ENCODE measurements at places on chromosomes 4 and X.
A peak's percentile ranks its signal among the peaks of the same experiment; 100 is the strongest.

- DNase-seq: no peak
These were observed 91.1 kb upstream of the KIT start for GRCh38 chr4:54566608-54567007.

DNA sequence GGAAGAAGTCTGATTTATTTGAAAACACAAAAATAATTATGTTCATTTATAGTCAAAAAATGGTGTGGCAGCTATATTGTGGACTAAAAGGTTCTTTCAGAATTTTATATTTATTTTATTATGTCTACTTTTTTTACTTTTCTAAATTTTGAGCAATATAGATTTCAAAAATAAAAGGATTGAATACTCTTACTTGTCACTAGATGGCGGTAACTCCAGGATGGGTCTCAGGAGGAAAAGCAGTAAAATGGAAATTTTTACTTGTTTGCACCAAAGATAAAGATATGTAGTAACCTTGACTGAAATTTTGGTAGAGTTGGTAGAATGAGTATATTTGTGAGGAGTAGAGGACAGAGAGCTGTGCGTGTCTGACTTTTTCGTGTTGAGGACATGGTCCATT, 14.5 kb upstream of the DACH2 start:
- DNase-seq: no peak

DNA sequence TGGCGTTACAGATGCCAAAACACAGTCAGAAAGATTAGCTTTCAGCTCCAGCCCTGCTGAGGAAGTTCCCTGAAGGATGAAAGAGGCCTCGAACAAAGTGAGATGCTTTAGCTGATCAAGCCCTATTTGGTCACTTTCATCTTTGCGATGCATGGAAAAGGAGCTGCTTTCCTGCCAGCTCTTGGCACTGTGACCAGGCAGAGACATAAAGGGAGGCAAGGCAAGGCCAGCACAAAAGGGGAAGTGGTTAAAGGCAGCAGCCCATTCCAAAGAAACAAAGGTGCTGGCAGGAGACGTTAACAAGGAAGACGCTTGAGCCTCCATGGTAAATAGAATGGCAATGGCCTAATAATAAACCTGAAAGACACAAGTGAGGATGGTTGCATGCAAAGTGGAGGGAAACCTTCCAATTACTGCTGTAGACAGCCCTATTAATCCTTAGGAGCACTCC, 617.1 kb upstream of the INTU start:
- no peak for DNase-seq

DNA sequence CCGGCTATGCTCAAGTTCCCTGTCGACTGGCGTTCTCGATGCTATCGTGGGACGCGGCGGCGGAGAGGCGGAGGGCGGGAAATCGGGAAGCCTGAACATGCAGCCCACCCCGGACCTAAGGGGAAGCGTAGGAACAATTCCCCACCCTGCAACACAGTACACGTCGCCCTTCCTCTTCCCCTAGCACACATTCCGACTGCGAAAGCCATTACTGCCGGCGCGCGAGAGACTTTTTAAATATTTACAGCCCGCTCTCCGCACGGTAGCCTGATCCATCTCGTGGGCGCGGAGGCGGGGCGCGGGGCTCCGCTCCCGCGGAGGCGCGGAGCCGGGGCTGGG, 48.1 kb upstream of the BCOR start:
- DNase-seq: no peak

- DNase-seq: no peak
These were observed 192.0 kb downstream of the PPP3CA start for GRCh38 chr4:101155368-101155767.

GRCh38 chr4:93710101-93710846, 118.3 kb upstream of the ATOH1 start:
- DNase-seq: no peak

DNA sequence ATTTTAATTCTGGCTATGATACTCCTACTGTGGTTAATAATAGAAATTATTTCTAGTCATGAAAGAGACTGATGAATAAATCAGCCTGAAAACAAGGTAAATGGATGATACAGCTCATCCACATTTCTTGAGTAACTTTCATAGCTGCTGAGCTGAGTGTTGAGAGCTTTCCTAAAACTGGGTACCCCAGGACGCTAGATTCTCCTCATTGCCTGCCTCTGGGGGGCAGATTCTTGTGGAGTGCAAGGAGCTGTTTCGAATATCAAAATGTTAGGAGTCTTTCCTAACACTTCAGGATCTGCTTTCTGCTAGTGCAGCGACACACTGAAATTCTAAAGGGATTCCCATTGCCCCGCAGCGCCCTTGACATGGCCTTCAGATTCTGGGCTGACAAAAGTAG, 2.1 kb downstream of the MND1 start:
- no peak for DNase-seq

GRCh38 chr4:99447079-99447478, 11.9 kb upstream of the ADH7 start:
- no peak for DNase-seq

DNA sequence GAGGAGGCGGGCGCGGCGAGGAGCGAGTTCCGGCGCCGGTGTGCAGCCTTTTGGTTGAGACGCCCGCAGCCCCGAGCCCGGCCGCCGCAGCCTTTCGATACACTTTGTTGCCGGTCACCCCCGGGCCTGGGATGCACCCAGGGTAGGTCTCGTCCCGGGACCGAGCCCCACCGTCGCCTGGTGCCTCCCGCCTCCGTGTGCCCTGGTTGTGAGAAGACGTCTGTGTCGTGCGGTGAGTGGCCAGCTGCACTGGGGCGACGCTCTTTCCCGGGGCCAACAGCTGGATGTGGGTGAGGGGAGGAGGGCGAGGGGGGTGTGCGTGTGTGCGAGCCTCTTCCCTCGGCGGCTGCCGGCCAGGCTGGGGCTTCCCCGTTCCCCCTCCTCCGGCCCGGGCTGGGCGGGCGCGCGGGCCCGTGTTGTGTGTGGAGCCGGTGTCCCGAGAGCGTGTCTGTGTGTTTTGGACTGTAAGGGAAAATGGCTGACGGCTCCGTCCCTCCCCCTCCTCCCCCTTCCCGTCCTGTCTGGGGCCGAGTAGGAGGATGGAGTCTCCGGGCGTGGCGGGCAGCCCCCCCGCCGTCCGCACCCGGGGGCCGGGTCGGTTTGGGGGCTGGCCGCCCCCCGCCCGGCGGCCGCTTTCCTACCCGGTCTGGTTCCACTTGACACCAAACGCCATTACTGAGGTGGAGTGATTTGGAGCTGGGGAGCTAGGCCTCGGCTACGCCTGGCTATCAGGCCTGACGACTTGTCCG, 807 bp downstream of the USP9X start:
- peak; percentile 81 for DNase-seq

- no peak for DNase-seq
These were observed 4.6 kb downstream of the HTT-AS start for GRCh38 chr4:3069661-3070199.

GRCh38 chrX:18677161-18677869, 5.4 kb upstream of the RS1 start:
- no peak for DNase-seq

- DNase-seq: no peak
These were observed 3.2 kb upstream of the RIPPLY1 start for GRCh38 chrX:106906361-106906760.

GRCh38 chrX:936979-937769, 275.3 kb downstream of the CRLF2 start:
- DNase-seq: no peak

- no peak for DNase-seq
These were observed 111.2 kb upstream of the TECRL start for GRCh38 chr4:64520421-64520820.

- no peak for DNase-seq
These were observed 97.3 kb upstream of the NOCT start for GRCh38 chr4:138918169-138918869.

DNA sequence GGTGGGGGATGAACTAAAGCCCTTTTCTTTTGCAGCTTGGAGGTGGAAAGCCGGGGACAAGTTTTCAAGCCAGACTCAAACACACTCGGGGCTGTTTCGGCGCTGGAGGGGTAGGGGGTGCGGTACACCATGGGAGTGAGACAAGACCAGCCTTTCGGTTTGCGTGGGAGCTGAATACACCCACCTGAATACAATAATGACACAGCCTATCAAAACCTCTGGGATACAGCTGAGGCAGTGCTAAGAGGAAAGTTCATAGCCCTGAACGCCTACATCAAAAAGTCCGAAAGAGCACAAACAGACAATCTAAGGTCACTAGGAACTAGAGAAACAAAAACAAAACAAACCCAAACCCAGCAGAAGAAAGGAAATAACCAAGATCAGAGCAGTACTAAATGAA, 163.3 kb downstream of the ATRX start:
- no peak for DNase-seq

DNA sequence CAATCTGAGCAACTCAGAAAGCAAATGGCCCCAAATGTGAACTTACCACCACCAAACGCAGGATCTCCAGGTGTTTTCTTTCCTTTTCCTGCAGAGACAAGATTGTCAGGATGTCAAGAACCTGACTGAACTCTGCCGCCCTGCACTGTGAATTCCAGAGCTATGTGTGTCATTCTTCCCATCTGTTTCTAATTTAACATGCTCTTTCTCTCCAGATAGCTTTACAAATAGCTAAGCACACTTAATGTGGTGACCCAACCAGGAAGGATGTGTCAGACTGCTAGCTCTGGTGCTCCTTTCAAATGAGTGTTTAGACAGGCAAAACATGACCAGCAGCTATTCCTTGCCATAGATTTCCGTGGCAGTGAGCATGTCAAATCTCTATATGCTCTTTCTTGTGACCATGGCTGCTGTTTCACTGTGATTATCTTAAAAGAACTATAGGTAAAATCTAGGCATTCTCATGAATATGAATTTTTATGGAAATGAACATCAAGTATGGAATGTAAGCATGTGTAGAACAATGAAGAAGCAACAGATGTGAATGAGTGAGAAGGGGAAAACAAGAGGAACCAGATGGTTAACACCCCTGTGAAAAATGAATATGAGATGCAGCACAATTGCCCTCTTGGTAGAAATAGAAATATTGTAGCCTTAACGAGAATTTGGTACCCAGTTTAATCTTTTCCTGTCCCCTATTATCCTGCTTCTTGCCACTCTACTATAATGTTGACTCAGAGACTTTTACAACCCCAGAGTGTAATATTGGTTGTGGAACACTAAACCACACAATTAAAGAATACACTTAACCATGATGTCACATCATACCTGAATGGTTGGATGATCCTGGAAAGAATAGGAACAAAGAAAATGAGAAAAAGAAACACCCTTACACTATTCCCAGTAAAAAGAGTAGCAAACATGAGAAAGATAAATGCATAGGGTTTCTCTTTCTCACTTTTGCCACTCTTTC, 247.8 kb upstream of the DKK2 start:
- DNase-seq: no peak

DNA sequence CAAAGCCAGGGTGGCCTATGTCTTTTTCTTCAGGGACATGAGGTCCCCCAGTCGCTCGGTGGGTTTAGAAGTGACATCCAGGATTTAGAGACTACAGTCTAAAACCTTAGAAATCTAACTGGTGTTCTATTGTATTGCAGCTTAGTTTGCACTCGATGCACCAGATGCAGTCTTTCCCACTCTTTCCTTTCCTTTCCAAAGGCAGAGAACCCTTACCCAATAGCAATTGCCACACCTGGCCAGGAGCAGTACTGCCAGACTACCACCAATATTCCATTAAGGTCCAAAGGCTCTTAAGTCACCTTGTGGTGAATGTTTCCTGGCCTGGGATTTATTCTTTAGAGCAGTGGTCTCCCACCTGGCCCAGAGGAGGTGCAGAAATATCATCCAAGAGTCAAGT, 1068.8 kb downstream of the FAM133A start:
- DNase-seq: no peak

- DNase-seq: no peak
These were observed 425.0 kb downstream of the MID1IP1 start for GRCh38 chrX:39226251-39226650.

DNA sequence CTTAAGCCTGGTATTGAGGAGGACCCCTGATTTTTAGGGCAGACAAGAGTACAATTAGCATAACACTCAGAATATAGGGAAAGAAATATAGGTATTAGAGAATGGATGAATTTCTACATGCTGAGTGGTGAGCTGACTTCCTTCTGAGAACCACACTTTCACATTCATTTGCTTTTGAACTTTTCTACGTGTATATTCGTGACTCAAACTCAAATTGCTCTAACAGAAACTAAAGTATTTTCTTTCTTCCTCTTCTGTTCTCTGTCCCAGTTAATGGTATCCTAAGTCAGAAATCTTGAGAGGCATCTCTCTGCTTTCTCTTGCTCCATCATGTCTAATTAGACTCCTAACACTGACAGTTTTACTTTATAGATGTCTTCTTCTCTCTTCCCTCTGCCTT, 103.2 kb upstream of the CITED1 start:
- DNase-seq: no peak

DNA sequence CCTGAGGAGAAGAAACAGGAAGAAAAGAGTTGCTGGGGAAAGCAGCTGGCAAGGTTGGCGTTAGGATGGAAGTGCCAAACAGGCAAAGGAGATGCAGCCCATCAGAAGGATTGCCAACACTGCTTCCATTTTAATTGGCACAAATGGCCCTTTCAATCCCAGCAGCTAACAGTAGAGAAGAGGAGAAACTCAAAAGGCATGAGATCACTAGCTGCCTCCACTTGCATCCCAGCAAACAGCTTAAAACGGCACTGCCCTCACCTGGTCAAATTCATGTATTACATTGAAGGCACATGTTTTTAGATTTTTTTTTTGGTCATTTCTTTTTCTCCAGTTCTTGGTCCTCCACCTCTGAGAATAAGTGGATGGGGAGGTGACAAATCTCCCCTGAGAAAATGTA, 14.9 kb upstream of the LOC101059915 start:
- DNase-seq: no peak

- DNase-seq: no peak
These were observed at the start of gene CDS1 for GRCh38 chr4:84582988-84583875. CDS1 (plus strand) TSS chr4:84583127; CDS start chr4:84583402, 275 bp downstream.
